ENCODE measurements at places on chromosomes 5 and 9.
A peak's percentile ranks its signal among the peaks of the same experiment; 100 is the strongest.

GRCh38 chr5:146781157-146781556 is 97.4 kb downstream of the PPP2R2B start:
- DNase-seq, result no peak

- peak; percentile 7 for DNase-seq
Observed at GRCh38 chr5:109589986-109590385, 99.7 kb upstream of the MAN2A1 start.

GRCh38 chr9:123928533-123929176 is 1.3 kb downstream of the DENND1A start:
- DNase-seq, result no peak

DNA sequence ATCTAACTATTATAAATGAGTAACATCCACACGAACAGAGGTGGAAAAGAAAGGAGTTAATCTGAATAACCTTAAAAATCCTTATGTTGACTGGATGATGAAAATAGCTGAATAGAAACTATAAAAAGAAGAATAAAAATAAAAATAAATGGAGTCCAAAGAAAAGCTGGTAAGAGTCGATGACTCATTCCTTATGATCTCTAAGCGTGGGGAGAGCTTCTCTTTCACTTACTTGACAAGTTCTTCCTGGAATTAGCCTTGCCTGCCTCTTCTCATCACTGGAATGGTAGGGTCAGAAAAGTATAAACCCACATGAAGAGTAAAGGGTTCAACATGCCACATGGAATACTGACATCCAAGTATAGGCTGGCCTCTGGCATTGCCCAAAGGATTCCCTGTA is 477.0 kb upstream of the RGMB start:
- no peak for DNase-seq

- no peak for DNase-seq
Observed at GRCh38 chr9:86322973-86323644, 31.1 kb downstream of the TUT7 start.

- no peak for DNase-seq
Observed at GRCh38 chr9:136146126-136147037, 27.7 kb upstream of the TMEM250 start.

DNA sequence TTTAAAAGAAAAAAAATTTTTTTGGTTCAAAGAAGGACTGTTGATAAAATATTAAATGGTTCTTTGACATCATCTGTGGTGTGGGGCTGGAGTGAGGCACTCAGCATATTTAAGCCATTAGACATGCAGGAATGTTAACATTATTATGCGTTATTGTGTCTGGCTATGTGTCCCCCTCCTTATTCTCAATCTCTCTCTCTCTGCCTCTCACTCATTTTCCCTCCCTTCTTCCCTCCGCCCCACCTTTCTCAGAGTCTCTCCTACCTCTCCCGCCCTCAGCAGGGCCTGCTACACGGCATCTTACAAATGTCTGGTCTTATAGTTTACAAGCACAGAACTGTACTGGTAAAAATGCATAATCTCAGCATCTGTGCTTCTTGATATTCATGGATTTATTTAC is 287.8 kb upstream of the TMEM161B start:
- DNase-seq, result no peak

- no peak for DNase-seq
Observed at GRCh38 chr9:16720386-16720785, 150.1 kb downstream of the BNC2 start.

GRCh38 chr5:31091501-31091900 is 102.0 kb upstream of the CDH6 start:
- no peak for DNase-seq

DNA sequence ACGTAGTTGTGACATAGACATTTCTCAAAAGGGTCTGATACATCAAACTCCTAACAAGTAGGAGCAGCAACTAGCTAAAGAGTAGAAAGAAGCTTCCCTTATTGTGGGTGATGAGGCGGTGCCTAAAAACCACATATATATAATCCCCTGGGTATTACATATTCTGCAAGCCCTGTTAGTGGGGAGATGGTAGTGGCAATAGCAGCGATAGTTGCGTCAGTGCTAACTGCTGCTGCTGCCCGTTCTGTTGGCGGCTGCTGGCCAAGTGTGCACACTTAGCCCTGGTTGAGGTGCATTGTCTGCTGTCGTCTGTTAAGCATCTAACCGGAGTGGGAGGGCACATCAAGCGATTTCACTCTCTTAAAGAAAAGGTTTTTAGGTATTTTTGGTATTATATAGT is 35.8 kb downstream of the VLDLR start:
- peak; percentile 88 for DNase-seq
